ENCODE measurements at places on chromosomes 1 and 21. TPM values are rescaled to one million over a fixed set of nuclear protein-coding genes. Genes with fewer than 3 reads are reported as not detected.

DNA sequence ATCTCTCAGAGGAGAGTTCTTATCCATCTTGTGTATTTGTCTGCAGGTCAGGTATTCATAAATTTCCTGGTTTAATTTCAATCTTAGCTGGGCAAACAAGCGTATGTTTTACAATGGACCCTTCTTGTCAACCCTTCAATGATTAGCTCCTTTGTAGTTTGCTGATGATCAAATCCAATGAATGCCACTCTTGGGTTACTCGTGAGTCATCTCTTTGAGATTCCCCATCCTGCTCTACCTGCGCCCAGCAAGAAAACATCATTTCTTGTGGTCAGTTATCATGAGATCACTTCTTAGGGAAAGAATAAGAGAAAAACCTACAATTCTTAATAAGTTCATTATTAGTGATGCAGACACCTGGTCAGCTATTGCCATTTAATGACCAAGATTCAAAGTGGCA is 572.3 kb upstream of the PKN2 start:
- no peak for DNase-seq

- DNase-seq, result no peak
Observed at GRCh38 chr1:34781844-34782391, 904 bp downstream of the GJB3 start.

DNA sequence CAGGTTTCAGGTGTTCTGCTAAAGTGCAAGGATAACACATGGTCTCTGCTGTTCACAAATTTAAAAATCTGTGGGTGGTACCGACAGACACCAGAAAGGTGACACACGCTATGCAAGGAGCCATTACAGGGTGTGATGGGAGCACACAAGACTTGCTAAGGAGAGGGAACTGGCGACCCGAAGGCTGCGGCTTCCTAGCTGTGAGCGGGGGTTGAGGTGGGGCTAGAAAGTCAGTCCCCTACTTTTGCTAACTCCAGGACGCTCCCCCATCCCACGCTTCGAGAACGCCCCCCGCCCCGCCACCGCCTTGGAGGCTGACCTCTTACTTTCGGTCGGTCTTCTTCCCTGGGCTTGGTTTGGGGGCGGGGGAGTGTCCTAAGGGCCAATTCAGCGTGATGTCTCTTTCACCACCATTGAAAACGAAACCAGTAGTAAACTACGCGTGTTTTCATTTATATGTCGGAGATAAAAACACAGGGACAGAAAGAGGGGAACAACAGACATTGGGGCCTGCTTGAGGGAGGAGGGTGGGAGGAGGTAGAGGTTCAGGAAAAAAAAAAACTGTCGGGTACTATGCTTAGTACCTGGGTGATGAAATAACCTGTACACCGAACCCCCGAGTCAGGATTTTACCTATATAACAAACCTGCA is 1.1 kb downstream of the CKS1B start:
- no peak for DNase-seq

- DNase-seq, result no peak
Observed at GRCh38 chr1:8107897-8108296, 81.8 kb upstream of the ERRFI1 start.

DNA sequence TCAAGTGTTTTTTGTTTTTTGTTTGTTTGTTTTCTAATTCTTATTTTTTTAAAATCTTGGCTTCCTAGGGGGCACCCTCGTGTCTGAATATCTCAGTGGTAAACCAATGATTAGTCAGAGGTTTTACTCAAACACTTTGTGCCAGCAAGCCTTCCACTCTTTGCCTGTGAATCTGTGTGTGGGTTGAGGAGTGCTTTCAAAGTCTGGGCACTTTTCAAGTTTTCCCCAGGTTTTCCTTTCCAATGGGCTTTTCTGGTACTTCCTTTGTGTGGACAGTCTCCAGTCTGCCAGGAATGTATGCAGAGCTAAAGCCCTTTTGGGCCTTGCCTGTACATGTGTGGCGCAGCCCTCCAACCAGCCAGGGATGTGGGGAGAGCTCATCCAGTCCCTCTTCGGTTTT is 9.7 kb upstream of the PPIE start:
- DNase-seq, result no peak

DNA sequence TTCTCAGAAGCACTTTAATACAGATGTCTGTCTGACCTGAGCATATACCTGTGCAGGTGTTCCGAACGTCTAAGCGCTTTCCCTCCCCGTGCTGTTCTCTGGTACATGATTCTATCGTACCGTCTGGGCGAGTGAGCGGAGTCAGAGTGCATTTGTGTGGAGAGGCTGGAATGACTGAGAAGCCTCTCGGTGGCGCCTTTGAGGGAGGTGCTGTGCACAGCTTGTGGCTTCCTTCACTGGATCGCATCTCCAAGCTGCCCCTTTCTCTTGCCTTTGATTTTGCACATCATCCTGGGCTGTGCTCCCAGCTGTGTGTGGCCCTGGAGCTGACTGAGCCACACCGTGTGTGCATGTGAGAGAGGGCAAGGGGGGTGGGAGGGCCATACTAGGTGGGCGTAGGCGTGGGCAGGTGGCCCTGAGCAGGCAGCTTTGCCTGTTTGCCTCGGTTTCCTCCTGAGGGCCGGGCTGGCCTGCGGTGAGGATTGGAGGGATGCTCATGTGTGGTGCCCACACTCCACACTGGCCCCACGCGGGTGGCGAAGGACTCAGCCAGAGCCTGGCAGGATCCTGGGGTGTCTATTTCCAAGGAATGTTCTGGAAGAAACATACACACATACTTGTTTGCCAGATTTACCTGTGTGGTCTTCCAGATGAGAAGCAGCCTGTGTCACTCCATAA is 105.3 kb downstream of the ADARB1 start:
- DNase-seq, result peak; percentile 37

- DNase-seq, result no peak
Observed at GRCh38 chr1:17215545-17215890, 10.6 kb downstream of the PADI1 start.

- DNase-seq, result no peak
Observed at GRCh38 chr1:15952317-15953258, 23.3 kb downstream of the ZBTB17 start.

DNA sequence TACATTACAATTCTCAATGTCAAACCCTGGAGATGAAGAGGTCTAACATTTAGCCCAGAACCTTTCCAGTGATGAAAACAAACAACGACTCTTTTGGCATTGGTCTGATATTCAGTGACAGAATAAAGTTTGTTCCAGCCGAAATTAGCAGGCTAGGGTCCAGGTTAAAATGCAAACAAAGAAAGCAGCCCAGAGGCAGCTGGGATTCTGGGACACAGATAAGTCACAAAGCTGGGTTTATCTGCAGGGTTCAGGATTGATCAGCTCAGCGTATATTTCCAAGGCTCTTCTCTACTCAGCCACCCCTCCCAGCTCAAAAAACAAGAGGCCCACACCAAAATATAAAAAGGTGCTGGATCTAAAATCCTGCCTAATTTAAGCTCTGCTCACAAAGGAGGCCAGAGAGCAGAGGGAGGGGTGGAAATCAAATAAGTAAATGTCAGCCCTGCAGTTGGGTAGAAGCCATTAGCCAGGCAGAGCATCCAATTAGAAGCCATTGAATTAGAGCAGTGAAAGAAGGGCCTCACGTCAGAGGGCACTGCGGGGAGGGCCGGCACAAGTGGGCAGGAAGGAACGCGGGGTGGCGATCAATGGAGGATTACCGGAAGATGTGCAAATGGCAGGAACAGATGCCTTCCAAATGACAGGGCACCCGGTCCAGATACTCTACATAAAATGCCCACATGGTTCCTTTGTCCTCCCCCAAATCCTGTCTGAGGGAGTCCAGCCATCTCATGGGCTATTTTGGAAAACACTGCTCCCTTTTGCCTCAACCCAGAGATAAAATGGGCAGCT is 3.2 kb upstream of the KLHDC8A start:
- no peak for DNase-seq

- DNase-seq, result no peak
Observed at GRCh38 chr1:10814312-10814711, 17.9 kb upstream of the CASZ1 start.

- no peak for DNase-seq
Observed at GRCh38 chr1:235734335-235734734, 84.8 kb upstream of the GNG4 start.

- DNase-seq, result no peak
Observed at GRCh38 chr1:108691128-108691941, 775 bp upstream of the PRPF38B start.

DNA sequence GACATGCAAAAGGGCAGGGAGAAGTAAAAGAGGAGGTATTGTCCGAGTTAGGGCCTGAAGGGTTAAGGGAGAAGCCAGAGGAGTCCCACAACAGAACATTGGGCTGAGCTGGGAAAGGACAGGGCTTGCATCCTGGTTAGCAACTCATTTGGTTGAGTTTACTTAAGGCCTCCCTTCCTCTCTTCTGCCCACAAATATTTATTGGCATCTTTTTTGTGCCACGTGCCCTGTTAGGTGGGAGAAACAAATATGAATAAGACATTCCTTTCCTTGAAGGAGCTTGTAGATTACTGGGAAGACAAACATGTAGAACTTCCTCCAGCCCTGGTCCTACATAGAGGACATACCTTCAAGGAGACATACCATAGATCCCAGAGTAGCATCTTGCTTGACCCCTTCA is 53.0 kb upstream of the PRELP start:
- DNase-seq, result no peak

- DNase-seq, result no peak
Observed at GRCh38 chr1:19377812-19378718, 65.9 kb downstream of the SLC66A1 start.

DNA sequence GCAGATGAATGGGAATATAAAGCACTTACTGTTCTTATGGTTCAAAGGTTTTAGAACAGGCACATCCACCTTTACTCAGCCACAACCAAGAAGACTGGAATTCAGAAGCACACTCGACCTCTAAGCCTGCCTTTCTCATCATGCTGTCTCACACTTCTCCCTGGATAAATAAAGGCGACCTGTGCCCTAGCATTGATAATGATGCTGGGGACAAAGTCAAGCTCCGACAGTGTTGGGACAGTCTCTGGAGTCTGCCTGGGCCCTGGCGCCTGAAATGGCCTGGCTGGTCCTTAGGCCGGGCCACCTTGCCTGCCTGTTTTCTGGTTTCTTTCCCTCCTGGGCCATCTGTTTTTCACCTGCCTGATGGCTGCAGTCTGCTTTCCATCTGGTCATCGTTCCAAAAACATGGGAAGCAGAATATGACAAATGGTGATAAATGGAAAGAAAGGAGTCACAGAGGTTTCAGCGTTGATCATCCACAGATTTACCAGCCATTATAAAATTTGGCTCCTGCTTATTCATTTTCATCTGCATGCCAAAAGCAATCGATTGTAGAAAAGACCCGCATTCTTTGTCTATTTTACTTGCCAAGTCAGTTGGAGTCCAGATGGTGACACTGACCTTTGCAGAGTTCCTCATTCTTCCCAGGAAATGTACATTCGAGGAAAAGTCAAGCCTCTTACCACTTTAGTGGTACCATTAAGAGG is 91.2 kb upstream of the KCNJ15 start:
- DNase-seq, result no peak

GRCh38 chr1:17097147-17097546 is 22.1 kb downstream of the PADI2 start:
- no peak for DNase-seq

DNA sequence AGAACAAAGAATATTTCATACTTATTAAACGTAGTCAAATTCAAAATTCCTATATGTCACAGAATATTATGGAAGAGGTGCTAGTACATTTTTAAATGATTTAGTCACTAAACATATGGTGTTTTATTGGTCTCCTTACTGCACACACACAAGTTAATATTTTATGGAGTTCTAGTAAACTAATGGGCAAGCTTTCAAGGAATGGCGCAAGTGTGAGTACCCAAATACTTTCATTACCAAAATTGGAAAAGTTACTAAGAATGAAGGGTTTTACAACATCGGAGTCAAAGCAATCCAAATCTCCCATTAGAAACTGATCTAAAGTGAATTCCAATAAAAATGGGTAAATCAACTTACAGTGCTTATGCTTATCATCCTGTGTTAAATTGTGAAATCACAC is 921.9 kb downstream of the ADGRL2 start:
- no peak for DNase-seq

- DNase-seq, result no peak
Observed at GRCh38 chr1:118101999-118102398, 83.0 kb downstream of the SPAG17 start.

DNA sequence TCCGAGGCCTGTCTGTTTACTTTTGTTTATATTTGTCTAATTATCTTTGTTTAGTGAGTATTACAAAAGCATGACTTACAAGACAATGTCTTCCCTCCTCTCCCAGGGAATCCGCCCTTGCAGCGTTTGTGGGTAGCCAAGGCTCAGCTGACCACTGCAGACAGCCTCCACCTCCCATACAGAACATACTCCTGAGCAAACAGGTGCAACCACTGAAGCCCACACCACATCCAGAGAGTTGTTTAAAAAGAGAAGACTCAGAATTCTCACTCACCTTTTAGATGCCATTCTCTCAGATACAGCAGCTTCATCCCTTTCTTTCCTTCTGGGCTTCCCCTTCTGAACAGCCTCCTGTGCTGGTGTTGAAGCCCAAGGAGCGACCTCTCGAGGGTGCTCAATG is 103.5 kb upstream of the TMPRSS2 start:
- no peak for DNase-seq

- DNase-seq, result no peak
Observed at GRCh38 chr1:113467991-113468390, 77.7 kb downstream of the MAGI3 start.

GRCh38 chr21:38089763-38090046 is 167.1 kb upstream of the KCNJ15 start:
- DNase-seq, result no peak

GRCh38 chr1:230091473-230092231 is 24.6 kb downstream of the GALNT2 start:
- DNase-seq, result no peak

DNA sequence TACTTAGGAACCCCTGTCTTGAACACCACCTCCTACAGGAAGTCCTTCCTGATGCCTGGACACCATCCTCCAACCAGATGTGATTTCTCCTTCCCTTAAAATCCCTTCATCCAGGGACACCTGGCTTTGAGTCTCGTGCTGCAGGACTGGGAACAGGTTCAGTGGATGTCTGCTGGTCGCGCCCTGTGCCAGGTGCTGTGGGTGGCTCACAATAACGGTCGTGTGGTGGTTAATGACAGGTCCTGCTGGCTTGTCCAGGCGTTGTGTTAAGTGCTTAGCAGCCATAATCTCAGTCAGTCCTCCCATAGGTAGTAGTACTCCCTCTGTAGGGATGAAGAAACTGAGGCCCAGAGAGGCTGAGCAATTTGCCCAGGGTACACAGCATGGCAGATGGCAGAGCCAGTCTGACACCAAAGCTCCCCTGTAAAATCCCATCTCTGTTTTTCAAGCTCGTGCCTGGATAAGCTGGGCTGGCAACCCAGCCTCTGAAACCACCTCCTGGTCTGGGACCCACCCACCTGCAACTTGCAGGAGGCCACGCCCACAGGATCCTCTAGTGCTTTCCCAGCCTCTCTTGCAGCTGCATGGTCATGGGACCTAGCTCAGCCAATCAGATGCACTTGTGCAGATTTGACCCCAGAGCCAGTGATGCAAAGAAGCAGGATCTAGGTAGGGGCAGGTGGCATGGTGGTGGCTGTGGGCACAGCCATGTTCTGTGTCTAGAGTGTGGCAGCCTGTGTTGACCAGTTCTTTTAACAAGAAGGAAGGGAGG is 106.0 kb upstream of the IFFO2 start:
- no peak for DNase-seq

GRCh38 chr21:46097336-46098293 is at the start of gene COL6A2:
COL6A2 (plus strand) TSS chr21:46098112.
- DNase-seq, result peak; percentile 85

The ANKRD35 gene
- 1.1 TPM for total RNA-seq

The TMEM240 gene
- 6.9 TPM for total RNA-seq

The KRTAP19-1 gene
- not detected for total RNA-seq

The CACNA1E gene
- 3.7 TPM for total RNA-seq
